ENCODE measurements at places on chromosomes 16 and 17.

GRCh38 chr16:27492588-27492979 is 57.1 kb downstream of the GTF3C1 start:
- DNase-seq: no peak

DNA sequence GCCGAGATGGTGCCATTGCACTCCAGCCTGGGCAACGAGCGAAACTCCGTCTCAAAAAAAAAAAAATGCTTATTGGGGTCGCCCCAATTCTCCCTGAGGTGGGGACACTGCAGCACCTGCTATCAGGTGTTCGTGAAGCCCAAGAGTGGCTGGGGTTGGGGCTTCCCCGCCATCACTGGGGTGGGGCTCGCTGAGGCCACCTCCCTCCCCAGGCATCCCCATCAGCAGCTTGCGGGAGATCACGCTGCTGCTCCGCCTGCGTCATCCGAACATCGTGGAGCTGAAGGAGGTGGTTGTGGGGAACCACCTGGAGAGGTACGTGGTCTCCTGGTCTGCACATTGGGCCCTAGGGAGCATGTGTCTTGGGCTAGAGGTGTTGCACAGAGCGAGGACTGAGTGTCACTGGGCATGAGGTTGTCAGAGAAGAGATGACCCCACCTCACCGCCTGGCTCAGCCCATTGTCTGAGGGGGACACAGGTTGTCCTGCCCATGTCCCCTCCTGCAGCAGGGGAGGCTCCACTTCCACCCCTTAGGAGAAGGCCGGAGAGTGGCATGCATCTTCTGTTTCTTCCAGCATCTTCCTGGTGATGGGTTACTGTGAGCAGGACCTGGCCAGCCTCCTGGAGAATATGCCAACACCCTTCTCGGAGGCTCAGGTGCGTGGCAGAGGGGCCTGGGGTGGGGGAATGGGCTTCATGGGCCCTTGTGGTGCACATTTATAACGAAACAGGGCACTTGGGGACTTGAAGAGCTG is 4.9 kb downstream of the CDK10 start:
- DNase-seq: no peak

DNA sequence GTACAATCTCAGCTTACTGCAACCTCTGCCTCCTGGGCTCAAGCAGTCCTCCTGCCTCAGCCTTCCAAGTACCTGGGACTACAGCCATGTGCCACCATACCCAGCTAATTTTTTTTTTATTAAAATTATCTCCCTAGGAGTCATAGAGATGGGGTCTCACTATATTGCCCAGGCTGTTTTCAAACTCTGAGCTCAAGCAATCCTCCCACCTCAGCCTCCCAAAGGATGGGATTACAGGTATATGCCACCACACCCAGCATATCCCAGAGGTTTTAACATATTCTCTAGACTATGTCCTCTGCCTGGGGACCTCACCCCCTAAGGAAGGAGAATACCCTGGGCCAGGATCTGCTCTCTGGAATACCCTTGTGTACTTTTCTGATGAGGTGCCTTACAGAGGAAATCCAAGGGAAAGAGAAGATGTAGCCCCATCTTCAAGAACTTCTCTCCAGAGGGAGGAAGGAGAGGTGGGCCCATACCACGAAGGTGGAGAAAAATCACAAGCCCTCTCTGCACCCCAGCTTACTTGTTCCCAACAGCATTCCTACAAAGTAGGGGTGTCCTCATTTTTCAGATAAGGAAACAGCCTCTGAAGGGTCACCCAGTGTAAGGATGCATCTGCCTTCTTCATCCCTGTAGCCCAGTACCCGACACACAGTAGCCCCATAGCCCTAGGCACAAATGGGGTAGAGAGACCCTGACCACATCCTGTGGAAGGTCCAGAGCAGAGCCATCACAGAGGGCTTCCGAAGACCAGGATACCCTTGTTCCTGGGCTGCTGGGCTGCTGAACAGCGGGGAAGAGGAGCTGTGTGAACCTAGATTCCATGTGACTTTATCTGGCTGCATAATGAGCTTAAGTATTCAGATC is 151.6 kb downstream of the SOCS1 start:
- no peak for DNase-seq

GRCh38 chr16:69610356-69610755 is 44.6 kb downstream of the NFAT5 start:
- DNase-seq: no peak

GRCh38 chr17:8867361-8867981 is at the start of gene PIK3R6:
Gene PIK3R6, minus strand, starts transcription at chr17:8867674. Its CDS starts 17,880 bp downstream, at chr17:8849794.
- DNase-seq: no peak

DNA sequence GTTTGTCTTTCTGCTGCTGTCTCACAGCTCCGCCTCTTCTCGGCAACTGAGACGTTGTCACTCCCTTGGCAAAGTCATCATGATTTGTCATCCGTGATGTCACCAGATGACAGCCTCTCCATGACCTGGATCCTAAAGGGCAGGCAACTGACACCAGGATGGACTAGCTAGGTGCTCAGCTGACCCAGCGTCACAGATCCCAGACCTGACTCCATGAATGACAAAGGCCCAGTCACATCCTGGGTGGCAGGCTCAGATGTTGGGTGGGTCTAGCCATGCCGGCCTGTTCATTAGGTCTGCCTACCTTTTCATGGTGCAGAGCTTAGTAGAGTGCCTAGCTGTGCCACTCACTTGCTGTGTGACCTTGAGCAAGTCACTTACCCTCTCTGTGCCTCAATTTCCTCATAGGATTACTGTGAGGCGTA is 3.8 kb upstream of the TMEM238L start:
- DNase-seq: no peak

GRCh38 chr16:25027781-25028180 is 12.6 kb upstream of the ARHGAP17 start:
- DNase-seq: no peak

- DNase-seq: no peak
Observed at GRCh38 chr17:36461330-36462110, 25.0 kb upstream of the ZNHIT3 start.

GRCh38 chr17:81050645-81051625 is 16.0 kb downstream of the BAIAP2 start:
- no peak for DNase-seq

- DNase-seq: no peak
Observed at GRCh38 chr16:73063854-73064211, 15.9 kb upstream of the ZFHX3 start.

DNA sequence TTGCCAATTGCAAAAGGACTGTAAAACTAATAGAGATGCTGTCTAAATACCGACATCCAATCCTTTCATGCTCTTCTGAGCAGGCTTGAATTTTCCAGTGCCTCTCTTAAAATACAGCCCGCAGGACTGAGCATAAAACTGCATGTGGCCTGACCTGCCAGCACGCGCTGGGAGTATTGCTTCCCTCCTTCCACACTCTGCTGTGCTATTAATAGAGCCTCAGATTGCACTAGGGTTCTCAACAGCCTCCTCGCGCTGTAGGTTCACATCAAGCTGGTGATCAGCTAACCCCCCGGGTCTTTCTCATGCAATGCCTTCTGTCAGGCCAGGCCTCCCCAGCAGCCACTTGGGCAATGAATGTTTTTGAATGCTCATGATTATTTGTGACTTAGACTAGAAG is 14.2 kb upstream of the MSI2 start:
- no peak for DNase-seq

DNA sequence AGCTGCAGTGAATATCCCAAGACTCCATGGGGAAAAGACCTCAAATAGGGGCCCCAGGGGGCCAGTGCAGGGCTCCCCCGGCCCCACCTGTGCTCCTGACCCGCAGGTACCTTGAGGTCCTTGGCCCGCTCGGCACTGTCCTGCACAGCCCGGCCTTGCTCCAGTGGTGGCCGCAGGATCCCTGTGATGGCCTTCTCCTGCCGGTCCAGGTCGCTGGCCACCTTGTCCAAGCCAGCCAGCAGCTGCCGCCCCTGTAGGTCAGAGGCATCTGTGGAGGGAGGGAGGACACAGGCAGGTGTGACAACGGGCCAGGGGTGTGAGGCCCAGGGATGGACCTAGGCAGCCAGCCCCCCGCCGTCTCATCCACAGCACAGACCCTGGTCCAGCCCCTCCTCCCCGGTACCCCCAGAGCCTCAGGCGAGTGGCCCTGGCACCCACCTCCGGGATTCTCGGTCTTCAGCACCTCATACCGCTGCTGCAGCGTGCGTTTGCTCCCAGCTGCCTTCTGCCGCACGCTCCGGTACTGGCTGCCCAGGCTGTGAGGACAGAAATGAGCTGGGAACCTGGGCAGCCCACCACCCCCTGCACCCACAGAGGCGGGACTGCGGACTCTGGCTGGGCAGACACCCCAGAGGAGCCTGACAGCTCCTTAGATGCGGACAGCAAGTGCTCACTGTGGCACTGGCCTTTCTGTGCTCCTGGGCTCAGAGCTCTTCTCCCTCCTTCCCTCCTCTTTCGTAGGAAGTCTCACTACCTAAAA is 43.7 kb downstream of the PPL start:
- no peak for DNase-seq

- DNase-seq: no peak
Observed at GRCh38 chr17:31806921-31807320, 52.1 kb downstream of the COPRS start.

- DNase-seq: no peak
Observed at GRCh38 chr17:10059684-10060211, 138.7 kb downstream of the GAS7 start.

DNA sequence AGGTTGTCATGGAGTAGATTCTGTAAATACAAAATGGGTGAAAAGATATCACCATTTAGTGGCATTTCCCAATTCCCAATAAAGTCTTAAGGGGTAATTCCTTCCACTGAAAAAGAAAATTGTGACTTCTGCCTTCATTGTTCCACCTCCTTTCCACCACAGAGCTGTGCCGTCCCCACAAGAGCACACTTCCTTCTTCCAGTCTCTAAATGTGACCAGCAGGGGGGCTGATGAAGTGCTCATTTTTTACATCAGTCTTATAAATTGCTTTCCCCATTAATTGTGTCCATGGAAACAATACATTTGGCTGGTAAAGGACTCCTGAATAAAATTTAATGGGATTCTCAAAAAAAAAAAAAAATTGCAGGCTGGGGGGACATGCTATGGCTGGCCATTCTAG is 260.8 kb upstream of the PSMD7 start:
- no peak for DNase-seq

- DNase-seq: no peak
Observed at GRCh38 chr17:73182616-73183310, 10.1 kb upstream of the COG1 start.

- no peak for DNase-seq
Observed at GRCh38 chr17:50129353-50129727, 620 bp downstream of the SAMD14 start.

DNA sequence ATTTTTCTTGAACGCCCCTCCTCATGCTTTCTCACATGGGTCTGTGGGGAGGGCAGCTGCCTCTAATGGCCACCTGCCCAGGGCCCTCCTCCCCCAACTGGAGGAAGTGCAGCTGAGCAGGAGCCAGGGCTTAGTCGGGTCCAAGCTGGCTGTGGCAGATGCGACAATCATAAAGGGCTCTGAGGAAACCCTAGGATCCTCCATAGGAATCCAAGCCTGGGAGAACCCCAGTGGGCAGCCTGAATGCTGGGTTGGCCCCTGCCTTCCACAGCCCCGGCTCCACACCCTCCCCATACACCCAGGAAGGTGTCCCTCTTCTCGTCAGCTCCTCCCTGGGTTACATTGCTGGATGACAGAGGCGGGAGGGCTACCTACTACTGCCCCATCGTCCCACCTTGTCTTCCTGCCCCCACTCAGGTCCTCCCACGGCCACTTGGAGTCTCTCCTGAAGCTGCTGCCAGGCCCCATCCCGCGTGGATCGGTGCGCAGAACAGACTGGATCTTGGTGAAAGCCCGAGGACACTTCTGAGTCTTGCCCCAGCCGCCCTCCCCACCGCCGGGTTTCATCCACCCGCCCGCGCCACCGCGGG is 15.6 kb upstream of the CBFB start:
- no peak for DNase-seq

- DNase-seq: no peak
Observed at GRCh38 chr16:76748461-76749348, 442.3 kb upstream of the MON1B start.

- DNase-seq: no peak
Observed at GRCh38 chr16:31148281-31148728, 1.6 kb downstream of the PRSS36 start.

DNA sequence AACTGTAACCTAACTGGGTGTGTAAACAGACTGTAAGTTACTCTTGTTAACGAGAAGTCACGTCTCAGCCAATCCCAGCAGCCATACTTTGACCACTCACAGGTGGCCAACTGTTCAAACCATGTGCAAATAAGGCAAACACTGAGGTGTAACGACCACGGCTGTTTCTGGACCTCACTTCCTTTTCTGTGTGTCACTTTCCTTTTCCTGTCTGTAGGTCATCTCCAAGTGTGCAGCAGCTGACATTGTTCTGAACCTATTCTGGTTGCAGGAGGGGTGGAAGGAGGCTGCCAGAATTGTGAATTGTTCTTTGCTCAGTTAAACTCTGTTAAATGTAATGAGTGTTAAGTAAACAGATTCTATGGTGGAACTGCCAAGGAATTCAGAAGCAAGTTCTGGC is 627.4 kb downstream of the KCNJ2 start:
- no peak for DNase-seq

DNA sequence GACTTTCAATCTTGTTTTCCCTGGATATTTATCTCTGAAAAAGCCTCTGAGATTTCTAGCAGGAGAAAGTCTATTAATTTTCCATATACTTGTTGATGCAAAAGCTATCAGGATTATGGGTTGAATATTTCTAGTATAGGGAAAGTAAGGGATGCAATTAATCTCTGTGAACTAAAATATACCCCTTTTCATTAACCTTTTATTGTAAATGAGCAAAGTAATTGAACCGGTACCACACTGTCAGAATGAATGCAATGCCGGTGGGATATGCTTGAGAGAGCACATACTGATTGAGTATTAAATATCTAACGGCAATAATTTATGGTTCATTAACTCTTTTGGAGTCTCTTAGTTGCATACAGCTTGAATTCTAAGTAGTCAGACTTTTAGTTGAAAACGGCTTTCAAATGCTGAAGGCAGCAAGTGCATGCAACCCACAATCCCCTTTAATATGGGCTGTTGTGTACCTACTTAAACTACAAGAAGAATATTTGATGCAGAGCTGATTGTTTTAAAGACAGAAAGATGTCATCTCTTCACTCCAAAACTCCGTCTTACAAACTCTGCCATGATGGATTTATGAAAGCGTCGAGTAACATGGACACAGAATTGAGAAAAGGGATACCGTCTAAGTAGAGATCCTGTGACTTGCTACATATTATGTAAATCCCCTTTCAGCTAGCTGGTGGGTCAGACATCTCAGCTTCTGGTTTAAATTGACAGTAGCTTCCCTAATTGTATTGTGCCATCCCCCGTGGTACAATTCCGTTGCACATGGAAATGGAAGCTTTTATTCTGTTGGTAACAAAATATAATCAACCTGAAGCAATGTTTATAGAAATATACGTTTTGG is 141.3 kb upstream of the CDH8 start:
- no peak for DNase-seq

- DNase-seq: no peak
Observed at GRCh38 chr17:72710834-72711233, 381.7 kb downstream of the SLC39A11 start.

GRCh38 chr17:50513495-50513894 is 5.3 kb downstream of the MYCBPAP start:
- no peak for DNase-seq

DNA sequence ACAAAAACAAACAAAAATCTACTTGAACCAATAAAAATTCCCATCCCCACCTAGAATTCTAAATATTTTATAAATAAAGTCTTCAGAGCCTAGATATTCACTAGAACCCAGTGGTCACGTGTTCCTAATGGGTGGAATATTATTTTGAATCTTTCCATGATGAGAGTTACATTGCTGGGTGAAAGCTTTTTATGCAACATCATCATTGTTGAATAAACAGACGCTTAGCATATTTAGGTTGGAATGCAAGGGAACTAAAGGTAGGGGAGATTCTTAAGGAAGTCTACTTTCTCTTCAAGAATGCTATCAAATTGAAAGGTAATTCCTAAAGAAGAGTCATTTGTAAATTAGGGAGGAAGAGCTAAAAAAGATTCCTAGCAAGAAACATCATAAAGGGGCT is 723.1 kb downstream of the WWOX start:
- DNase-seq: no peak
